Fibroblast of skin of right quadriceps (primary cell): ENCODE measurements at places on chromosomes 1 and 21.
A peak's percentile ranks its signal among the peaks of the same experiment; 100 is the strongest.

GRCh38 chr1:208148380-208148779 is 95.8 kb downstream of the PLXNA2 start:
- DNase-seq = no peak

DNA sequence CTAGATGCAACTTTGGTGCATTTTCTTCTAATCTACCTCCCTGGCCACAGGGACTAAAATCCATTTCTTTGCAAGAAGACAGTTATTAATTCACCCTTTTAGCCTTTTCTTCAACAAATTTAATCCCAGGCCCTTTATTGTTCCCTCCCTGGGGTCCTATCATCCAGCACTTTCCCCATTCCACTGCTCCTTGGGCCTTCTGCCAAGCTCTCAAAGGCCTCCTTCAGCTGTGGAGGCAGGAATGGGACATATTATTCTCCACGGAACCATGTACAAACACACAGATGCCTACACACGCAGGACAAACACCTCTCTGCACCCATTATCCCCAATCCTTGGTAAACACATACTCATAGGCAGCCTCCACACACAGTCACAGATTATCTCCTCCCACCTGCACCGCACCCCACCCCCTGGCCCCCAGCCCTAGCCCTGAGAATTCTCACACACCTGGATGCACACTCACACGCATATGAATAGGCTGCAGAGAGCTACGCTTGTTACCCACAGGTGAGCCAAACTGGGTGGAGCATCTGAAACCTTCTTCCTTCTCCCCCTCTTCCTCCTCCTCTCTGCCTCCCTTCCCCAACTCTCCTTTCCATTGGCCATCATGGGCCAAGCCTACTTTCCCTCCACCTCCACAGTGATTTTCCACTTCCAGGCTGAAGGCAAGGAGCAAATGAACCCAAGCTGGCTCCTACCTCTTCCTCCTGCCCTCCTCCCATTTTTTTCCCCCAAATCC is 11.7 kb downstream of the TAGLN2 start:
- no peak for DNase-seq

- no peak for DNase-seq
Observed at GRCh38 chr1:242602001-242602400, 77.5 kb upstream of the PLD5 start.

- no peak for DNase-seq
Observed at GRCh38 chr1:197825541-197825940, 50.3 kb upstream of the DENND1B start.

- no peak for DNase-seq
Observed at GRCh38 chr1:71071720-71072119, 9.1 kb downstream of the ZRANB2 start.

GRCh38 chr1:116733476-116734365 is 20.5 kb upstream of the CD2 start:
- no peak for DNase-seq

- DNase-seq = no peak
Observed at GRCh38 chr1:18957532-18958300, 1.2 kb upstream of the IFFO2 start.

GRCh38 chr1:43547538-43548072 is 16.9 kb downstream of the PTPRF start:
- no peak for DNase-seq

GRCh38 chr1:202201266-202201665 is 7.7 kb downstream of the LGR6 start:
- DNase-seq = no peak

GRCh38 chr1:97050506-97050905 is 328.9 kb downstream of the PTBP2 start:
- peak; percentile 66 for DNase-seq
